ENCODE measurements at places on chromosomes 6 and 20.

DNA sequence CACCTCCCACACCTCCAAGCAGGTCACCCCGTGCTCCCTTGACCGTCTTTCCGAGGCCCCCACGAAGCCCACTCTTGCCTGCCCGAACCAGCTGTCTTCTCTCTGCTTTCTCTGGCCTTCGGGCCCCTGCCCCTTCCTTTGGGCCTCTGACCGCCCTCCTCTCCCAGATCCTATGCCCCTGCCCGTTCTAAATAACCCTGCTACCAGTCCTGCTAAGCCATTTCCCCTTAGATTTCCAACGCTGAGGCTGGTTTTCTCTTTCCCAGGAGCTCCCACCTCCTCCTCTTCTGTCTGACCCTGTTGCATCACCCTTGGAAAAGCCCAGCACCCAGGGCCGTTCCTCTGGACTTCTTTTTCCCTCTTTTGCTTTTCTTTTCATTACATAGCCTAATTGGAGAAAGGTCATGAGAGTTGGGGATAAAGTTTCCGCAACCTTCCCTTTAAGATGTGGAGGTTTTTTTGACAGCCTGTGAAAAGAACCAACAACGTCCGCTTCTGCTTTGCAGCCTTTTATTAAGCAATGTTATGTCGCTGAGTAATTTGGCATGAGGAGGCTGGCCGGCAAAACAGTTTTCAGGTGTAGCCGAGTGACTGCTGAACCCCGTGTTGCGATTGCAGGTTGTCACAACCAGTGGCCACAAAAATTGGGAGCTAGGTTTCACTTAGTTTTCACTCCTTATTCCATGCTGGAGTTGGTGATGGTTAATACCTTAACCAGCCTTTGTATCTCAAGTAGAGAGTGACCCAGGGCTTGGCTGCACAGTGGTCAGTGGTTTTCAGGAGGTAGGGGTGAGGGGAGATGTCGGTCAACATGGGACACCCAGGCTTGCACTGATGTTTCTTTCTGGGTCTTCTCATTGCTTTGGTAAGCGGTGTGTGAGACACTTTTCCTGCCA is 970 bp downstream of the BLTP3A start:
- no peak for DNase-seq

- no peak for DNase-seq
Measured at GRCh38 chr20:48278961-48279481, 493.7 kb upstream of the SULF2 start.

GRCh38 chr6:10434235-10434634 is 19.4 kb upstream of the TFAP2A start:
- DNase-seq, result no peak

DNA sequence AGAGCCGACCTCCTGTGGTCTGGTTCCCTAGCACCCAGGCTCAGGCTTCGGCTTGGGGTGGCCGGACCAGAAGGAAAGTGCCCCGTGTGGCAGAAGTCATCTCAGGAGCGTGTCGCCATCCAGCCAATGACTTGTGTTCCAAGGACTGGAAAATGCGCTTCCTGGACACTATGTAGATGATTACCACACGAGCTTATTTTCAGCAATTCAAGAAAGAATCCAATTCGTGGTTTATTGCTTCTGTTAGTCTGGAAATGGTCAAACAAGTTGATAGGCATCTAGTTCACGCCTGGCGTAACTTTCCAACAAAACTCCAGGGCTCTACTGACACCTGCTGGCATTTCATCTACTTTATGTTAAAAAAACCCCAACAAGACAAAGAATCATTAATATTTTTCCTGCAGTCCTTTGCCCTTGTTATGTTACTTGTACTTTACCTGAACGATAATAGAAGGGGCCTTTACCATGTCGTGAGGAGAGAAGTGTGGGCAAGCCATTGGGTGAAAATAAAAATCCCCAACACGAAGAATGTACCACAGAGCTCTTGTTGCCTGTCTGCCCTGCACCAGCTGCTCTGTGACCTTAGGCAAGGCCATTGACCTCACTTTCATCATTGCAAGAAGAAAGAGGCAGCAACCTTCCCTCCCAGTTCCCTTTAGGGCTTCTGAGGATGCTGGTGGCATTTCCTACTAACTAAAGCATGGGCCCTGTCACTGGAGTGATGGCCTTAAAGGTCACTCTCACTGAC is 154.7 kb upstream of the LAMP5 start:
- DNase-seq, result no peak

- DNase-seq, result no peak
Measured at GRCh38 chr20:21665687-21666446, 39.6 kb upstream of the PAX1 start.

DNA sequence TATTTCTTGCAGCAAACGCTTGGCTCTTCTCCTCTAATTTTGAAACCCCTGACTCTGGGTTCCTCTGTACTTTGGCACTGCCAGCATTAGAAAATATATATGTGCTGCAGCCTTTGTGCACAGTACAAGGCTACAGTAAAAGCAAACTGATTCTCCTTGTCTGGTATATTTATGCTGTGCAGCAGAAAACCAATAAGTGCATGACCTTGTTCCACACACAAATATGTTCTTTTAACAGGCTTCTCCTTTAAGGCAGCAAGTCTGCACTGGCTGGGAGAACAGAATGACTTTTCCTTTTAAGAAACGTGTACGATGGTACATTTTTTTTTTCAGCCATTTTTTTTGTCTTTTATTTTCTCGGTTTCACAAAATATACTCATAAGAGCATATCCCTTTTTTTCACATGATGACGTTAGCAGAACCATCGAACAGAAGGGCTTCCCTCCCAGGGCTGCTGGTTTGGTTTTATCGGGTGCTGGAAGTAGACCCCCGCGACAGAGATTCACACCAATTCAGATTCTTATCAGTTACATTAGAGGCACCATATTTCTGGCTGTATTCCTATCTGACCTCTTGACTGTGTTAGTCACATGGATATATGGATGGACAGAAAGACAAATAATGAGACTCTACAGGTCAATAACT is 129.9 kb upstream of the ARID1B start:
- no peak for DNase-seq

DNA sequence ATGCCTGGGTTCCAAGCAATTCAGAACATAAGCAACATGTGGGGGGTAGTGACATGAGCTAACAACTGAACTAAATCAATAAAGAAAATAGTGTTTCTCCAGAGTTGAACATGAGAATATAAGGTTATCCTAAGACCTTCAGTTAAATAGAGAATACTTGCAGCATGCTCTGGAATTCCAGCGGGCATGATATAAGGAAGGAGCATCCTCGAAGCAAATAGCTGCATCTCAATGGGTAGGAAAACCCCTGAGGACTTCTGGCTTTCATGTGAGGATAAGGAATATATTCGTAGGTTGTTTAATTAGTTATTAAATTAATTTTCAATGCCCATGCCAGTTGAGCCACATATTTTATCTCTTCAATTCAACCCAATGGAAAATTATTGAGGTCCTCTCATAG is 631.2 kb upstream of the EPHA7 start:
- DNase-seq, result no peak

DNA sequence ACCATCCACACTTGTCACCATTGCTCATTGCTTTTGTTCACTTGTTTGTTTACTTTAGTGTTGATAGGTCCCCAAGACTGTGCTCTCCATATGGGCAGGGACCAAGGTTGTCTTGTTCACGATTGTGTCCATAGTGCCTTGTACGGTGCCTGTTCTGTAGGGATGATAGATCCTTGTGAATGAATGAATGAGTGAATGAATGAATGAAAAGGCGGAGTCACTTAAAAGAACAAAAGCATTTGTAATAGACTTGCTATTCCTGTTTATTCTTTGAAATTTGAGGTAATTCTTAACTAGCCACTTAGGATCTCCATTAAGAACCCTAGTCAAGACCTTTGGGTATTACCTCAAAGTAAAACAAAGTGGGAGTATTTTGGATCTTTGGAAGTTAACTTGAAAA is 47.0 kb downstream of the UTRN start:
- DNase-seq, result no peak

DNA sequence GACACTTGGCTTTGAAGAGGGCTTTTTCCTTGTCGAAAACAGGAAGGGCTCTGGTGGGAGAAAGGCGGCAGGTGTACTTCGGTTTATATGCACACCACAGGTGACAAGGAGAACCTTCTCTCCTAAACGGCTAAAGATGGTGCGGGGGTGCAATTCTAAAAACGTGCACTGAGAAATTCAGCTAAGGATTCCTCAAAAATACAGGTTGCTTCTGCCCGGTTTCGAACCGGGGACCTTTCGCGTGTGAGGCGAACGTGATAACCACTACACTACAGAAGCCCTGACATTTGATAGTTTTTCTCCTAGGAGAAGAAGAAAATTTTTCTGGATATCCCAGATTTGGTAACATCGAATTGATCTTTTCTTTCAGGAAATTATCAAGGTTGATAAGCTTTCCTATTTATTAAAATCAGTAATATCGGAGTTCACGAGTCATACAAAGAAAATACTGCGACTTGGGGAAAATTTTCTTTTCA is 32.0 kb downstream of the POM121L2 start:
- no peak for DNase-seq

GRCh38 chr6:2531426-2532215 is 219.1 kb downstream of the MYLK4 start:
- no peak for DNase-seq

All from stimulated activated CD8-positive, alpha-beta memory T cell treated with anti-CD3 and anti-CD28 coated beads, Interleukin-7, amount 100 ng/mL, for 24 hours (primary cell).